ENCODE measurements at places on chromosomes 5 and 9.

GRCh38 chr5:59759600-59760351 is 133.8 kb downstream of the PDE4D start:
- no peak for DNase-seq

DNA sequence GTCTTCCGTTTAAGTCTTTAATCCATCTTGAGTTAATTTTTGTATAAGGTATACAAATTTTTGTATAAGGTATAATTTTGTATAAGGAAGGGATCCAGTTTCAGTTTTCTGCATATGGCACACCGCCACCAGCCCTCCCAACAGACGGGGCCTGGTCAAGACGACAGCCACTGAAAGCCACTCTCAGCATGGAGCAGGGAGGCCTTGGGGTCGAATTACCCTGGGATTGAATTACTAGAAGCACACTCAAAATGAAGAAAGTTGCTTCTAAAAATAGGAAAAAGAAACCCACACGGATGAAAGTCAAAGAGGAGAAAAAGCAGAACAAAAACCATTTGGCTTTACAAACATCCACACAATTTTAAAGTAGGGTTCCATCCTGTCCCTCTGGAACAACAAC is 586.2 kb upstream of the ADAMTS16 start:
- DNase-seq, result no peak

DNA sequence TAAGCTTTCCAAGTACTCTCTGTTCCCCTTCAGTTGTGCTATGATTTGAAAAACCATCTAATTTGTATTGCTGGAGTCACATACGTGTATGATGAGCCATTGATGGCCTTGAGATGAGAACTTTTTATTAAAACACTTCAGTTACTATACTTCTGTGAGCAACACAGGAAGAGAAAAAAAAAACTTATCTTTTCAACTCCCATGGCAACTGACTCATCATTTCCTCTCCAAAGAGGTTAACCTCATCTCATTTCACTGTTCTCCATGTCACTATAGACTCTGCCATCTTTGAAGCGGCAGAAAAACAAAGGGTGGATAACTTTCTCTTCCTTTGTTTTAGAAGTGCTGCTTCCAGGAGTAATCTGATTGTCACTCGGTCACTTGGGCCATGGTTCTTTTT is 104.3 kb upstream of the PCSK1 start:
- peak; percentile 73 for DNase-seq

DNA sequence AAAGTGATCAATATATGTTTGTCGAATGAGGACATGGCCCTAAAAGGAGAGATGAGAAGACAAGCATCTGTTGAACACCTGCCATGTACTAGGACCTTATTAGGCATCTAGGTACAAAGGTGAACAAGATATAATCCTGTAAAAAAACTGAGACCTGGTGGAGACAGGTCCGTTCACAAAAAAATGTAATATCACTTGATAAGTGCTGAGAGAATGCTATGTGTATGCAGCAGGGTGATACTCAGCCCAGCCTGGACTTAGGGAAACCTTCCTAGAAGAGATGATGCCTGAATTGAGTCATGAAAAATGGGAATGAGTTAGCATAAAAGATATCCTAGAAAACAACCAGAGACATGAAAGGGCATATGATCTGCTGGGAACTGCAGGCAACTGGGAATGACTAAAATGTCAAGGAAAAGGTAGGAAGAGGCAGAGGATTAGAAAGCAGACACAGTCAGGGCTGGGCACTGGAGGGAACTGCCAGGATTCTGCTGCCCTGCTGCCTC is 108.5 kb downstream of the ADRB2 start:
- DNase-seq, result no peak

GRCh38 chr9:135126451-135127187 is 39.2 kb downstream of the OLFM1 start:
- DNase-seq, result no peak

DNA sequence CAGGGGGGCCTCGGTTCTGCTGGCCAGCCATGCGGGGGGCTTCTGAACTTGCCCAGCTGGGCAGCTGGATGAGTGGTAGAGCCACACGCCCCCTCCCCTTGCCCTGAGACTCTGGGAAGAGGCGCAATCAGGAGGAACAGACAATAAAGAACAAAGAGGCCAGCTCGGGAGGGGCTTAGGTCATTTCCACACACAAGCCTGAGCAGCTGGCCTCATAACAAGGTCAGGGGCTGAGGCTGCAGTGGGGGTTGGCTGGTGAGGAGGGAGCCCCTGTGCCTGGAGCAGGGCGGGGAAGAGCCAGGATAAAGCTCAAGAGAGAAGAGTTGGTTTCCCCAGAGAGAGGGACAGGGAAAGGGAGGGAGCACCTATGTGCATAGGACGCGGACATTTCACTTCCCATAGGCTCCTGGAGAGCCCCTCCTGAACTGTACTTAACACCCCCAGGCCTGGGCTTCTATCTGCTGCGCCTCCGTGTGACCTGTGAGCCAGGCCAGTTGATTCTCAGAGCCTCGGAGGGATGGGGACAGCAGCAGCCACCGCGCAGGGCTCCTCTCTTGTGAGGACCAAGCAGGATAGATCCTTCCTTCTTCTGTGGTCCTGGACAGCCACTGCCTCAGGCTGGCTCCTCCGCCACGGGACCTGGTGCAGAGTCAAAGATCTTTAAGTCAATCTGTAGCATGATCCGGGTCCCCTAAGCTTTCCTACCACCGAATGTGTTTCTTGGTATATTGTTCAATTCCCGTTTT is 75.3 kb upstream of the GGTA1 start:
- no peak for DNase-seq

GRCh38 chr9:83557317-83557716 is 19.1 kb upstream of the FRMD3 start:
- DNase-seq, result no peak

- no peak for DNase-seq
These were observed 128.2 kb upstream of the NFIB start for GRCh38 chr9:14441976-14442651.

GRCh38 chr9:76453785-76454184 is 5.2 kb upstream of the GCNT1 start:
- DNase-seq, result peak; percentile 53

DNA sequence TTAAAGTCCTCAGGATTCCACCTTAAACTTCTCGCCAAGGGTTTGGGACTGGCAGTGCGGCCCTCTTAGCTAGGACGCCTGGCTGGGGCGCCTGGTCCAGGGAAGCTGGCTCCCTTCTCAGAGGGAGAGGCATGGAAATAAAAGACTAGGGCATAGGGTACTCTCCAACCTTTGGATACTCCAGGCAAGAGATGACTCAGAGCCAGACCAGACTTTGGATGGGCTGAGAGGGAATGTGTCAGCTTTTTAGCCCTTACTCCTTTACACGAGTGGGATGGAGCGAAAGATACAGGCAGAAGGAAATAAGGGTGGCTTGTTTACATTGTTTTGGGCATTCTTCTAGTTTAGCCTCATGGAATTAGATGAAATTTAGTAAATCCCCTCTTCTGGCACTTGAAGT is 48.2 kb downstream of the IL31RA start:
- DNase-seq, result peak; percentile 65

DNA sequence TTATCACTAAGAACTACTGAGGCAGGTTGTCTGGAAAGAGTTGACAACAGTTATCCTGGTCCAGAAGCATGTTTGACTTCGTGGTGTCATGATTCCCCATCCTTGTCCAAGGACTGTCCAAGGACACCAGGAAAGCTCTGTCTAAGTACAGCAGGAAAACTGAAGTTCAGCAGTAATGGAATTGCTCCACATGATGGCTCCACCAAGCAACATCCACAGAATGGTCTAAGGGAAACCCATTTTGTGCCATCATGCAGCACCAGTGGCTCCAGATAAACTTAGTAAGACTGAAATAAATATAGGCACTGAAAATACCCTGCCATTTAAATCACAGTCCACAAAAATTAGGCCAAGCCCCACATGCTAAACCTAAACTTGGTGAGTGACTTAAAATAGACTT is 192.8 kb downstream of the CDH18 start:
- peak; percentile 16 for DNase-seq

DNA sequence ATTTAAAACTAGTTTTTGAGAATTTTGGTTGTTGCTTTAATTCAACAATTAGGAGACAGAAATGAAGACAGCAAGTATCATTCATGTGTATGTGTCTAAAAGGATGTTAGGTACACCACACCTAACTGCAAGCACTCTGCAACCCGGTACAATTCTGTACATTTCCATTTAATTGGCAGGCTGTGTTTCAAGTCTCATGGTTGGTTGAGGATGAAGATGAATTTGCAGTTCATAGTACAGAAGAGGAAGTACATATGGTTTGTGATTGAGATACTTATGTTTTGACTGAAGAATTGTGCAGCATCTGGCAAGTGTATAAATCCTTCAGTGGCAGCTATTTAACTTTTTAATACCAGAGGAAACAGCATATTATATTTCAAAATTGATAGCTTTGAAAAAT is 628.7 kb upstream of the ZNF608 start:
- DNase-seq, result no peak

GRCh38 chr5:65332591-65332990 is 149.1 kb downstream of the ADAMTS6 start:
- DNase-seq, result no peak

DNA sequence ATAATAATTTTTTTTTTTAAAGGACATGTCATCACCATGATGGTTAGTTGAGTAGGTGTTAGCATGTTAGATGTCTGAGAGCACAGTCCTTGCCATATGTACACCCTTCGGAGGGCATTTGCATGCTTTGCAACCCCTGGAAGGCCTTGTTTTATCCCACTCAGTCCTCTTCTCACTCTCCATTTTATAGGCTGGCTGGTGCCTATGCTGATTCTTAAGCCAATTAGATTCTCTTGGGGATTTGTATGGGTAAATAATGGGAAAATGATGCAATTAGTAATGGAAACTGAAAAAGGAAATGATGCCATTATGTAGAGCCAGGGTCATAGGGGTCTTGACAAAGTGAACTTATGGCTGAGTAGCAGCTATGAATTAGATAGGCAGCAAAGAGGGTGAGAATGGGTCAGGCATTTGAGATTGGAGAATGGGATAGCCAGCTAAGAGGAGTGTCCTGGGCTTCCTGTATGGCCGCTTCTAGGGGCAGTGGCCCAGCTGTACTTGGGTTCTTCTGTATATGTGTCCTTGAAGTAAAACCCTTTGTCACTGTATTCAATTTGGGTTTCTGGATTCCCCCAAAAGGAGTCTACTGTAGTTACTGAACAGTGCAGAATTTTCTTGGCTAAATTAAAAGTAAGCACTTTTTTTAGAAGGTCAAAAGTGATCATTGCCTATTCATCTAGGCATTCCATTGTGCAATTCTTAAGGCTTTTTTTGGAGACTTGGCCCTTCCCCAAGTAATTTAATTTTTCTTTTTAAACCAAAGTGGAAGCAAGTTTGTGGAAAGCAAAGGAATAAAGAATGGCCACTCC is 31.6 kb downstream of the LRRTM2 start:
- DNase-seq, result peak; percentile 23

DNA sequence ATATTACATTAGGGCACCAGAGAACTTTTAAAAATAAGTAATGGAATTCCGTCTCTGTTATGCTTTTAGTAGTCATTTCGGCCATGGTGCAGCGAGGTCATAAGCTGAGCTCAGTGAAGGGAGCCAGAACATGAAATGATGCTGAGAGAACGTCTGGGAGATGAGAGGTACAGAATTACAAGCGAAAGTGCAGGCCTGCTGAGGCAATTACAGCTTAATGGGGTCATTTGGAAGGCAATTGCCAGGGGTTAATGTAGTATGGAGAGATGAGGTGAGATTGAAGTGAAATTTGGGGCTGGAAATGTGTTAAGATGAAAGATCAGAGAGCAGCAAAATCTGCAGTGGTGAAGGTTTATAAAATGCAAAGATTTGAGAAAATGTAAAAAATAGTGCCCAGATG is 96.5 kb downstream of the PBX3 start:
- no peak for DNase-seq

DNA sequence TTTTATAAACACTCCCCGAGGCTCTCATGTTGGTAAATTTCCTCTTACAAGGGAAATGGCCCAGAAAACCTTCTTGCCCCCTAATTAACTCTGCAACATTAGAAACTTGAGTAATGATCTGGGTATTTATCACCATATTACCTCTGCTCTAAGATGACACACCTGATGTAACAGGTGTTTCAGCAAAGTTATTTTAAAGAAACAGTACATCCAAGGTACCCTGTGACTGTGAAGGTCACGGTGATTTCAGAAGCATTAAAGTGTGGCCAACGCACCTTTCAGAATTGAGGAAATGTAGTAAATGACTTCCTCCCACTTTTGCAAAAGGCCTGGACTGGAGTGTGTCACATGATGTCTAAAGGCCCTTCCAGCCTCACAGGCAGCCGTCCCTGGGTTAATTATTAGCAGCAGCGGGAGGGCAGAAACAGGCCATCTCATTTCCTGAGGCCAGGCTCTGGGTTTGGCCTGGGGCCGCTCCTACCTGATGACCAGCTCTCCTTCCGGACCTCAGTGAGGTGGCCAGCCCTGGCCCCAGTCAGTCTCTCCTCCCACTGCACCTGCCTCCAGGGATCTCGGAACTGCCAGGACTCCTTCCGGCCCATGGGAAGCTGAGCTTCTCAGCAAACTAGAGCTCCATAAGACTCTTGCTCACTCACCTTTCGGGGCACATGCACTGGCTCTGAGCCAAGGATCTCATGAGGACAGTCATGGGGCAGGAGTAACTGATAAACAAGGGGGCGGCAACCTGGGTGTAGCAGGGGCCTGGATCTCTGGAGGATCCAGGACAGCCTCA is 20.7 kb downstream of the PTPN3 start:
- DNase-seq, result no peak

DNA sequence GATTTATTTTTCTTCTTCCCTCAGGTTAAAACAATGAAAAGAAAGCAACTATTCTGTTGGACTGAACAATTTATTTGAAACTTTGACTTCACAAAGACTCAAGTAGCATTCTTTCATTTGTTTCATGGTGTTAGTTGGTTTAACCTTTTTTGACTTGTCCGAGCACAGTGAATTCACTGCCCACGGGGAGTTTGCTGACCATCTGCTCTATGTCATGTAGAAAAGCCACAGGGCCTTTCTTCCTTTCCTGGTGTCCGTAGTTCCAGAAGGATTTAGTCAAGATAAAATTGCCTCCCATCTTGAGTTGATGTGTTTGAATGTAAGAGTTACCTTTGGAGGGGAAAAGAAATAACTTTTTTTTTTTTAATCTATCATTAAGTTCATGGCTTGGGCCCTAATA is 55.1 kb upstream of the ZNF608 start:
- no peak for DNase-seq

GRCh38 chr5:94544031-94544650 is 74.3 kb downstream of the KIAA0825 start:
- no peak for DNase-seq

GRCh38 chr5:123807177-123807945 is 295.4 kb downstream of the CSNK1G3 start:
- DNase-seq, result peak; percentile 85

DNA sequence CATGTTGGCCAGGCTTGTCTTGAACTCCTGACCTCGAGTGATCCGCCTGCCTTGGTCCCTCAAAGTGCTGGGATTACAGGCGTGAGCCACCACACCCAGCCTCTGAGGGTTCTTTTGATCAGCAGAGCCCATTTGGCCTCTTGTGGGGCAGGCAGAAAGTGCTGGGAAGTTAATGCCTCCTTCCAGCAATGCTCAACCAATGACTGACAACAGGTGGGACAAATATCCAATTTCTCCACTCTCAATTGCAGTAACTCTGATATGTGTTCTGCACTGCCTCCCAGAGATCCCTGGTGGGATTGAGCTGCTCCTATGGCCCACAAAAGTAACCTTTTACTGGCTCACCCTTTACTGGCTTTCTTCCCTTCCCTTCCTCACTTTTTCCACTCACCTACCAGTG is 79.9 kb upstream of the APC start:
- DNase-seq, result no peak

- peak; percentile 4 for DNase-seq
These were observed 40.1 kb upstream of the TLX3 start for GRCh38 chr5:171268700-171269620.
